Cardiac muscle cell (in vitro differentiated cells and primary cell): ENCODE measurements at places on chromosomes 4 and X.

DNA sequence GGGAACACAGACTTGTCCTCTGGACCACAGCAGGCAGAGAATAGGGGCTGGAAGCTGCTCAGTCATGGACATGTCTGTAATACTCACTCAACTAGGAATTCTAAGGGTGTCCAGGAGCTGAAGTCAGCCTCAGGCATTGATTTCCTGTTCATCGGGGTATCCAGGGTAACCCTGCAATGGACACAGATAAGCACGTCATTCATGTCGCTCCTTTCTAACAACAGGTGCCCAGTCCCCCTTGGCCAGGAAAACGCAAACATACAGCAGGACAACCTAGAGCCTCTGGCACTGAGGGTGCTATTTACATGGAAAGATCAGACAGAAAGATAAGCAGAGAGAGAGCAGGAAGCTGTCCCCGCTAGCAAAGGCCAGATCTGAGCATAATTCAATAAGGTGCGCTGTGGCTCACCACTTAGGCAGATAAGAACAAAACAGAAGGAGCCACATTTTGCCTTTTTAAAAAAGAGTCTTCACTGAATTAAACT is 21.3 kb downstream of the QDPR start:
- H3K27me3 ChIP-seq, result no peaks in the 10 kb centered on the region
- H3K4me3 ChIP-seq, result no peak overlapping the region
- H3K27ac ChIP-seq, result peak overlapping the region; percentile 43
- H3K4me1 ChIP-seq, result no peaks in the 10 kb centered on the region
- peaks cover 27% of the 10 kb centered on the region for H3K36me3 ChIP-seq

GRCh38 chrX:1455948-1456280 is 3.2 kb upstream of the ASMTL start:
- H3K36me3 ChIP-seq, result no peaks in the 10 kb centered on the region
- no peak overlapping the region for H3K27ac ChIP-seq
- no peaks in the 10 kb centered on the region for H3K4me1 ChIP-seq
- DNase-seq, result no peak
- H3K4me3 ChIP-seq, result no peak overlapping the region
- peaks cover 6% of the 10 kb centered on the region for H3K27me3 ChIP-seq

- H3K4me1 ChIP-seq, result no peaks in the 10 kb centered on the region
- H3K36me3 ChIP-seq, result no peaks in the 10 kb centered on the region
- no peaks in the 10 kb centered on the region for H3K27me3 ChIP-seq
Observed at GRCh38 chr4:107970063-107970798, 19.5 kb upstream of the HADH start.

DNA sequence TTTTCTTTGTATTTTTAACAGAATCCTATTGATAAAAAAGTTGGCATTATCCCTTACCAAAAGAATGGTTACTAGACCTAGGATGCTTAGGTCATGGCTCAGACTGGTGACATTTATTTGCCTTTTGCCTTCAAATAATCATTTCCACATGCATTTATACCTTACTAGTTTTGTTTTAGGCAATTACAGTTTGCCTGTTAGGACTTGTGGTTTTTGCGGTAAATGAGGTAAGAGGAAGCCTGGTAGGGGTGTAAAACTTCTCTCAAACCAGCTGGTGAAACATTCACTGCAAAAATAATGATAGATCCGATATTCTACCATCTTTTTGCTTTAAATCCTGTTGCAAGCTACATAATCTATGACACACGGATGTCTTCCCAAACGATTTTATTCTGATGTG is 12.1 kb downstream of the LAMP2 start:
- H3K27me3 ChIP-seq, result no peaks in the 10 kb centered on the region
- H3K27ac ChIP-seq, result no peak overlapping the region
- DNase-seq, result no peak
- H3K36me3 ChIP-seq, result no peaks in the 10 kb centered on the region
- no peak overlapping the region for H3K4me3 ChIP-seq
- peaks cover 1% of the 10 kb centered on the region for H3K4me1 ChIP-seq

DNA sequence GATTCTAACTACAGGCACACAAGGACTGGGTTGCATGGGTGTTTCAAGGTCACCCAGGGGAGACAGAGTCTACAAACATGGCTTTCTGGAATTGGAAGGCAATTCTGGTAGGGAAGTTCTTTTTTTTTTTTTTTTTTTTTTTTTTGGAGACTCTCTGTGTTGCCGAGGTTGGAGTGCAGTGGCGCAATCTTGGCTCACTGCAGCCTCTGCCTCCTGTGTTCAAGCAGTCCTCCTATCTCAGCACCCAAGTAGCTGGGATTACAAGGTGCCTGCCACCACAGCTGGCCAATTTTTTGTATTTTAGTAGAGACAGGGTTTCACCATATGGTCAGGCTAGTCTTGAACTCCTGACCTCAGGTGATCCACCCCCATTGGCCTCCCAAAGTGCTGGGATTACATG is 16.3 kb upstream of the FHDC1 start:
- no peaks in the 10 kb centered on the region for H3K36me3 ChIP-seq
- H3K27ac ChIP-seq, result no peak overlapping the region
- no peak for DNase-seq
- H3K27me3 ChIP-seq, result no peaks in the 10 kb centered on the region
- H3K4me1 ChIP-seq, result no peaks in the 10 kb centered on the region

DNA sequence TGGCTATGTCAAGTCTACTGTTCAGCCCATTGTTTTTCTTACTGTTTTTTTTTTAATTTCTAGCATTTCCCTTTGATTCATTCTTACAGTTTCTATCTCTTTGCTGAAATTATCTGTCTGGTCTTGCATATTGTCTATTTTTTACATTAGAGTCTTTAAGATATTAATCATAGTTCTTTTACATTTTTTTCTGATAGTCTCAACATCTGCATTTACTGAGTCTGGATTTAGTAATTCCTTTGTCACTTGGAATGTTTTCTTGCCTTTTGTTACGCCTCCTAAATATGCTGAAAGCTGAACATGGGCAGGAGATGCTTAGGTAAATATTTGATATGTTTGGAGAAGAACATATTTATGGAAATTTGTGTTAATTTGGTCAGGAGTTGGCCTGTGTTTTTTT is 10.4 kb downstream of the JADE3 start:
- no peaks in the 10 kb centered on the region for H3K27me3 ChIP-seq
- H3K27ac ChIP-seq, result no peak overlapping the region
- H3K4me1 ChIP-seq, result no peaks in the 10 kb centered on the region
- H3K4me3 ChIP-seq, result no peak overlapping the region
- H3K36me3 ChIP-seq, result no peaks in the 10 kb centered on the region

- peaks cover 35% of the 10 kb centered on the region for H3K4me1 ChIP-seq
- no peaks in the 10 kb centered on the region for H3K36me3 ChIP-seq
- H3K27me3 ChIP-seq, result no peaks in the 10 kb centered on the region
- H3K4me3 ChIP-seq, result peak overlapping the region; percentile 89
- H3K27ac ChIP-seq, result peak overlapping the region; percentile 100
Observed at GRCh38 chr4:102824398-102824797, 3.0 kb downstream of the UBE2D3 start.

GRCh38 chrX:18422325-18422724 is 3.1 kb upstream of the CDKL5 start:
- H3K27ac ChIP-seq, result no peak overlapping the region
- H3K4me1 ChIP-seq, result no peaks in the 10 kb centered on the region
- H3K4me3 ChIP-seq, result no peak overlapping the region
- DNase-seq, result no peak
- no peaks in the 10 kb centered on the region for H3K36me3 ChIP-seq

DNA sequence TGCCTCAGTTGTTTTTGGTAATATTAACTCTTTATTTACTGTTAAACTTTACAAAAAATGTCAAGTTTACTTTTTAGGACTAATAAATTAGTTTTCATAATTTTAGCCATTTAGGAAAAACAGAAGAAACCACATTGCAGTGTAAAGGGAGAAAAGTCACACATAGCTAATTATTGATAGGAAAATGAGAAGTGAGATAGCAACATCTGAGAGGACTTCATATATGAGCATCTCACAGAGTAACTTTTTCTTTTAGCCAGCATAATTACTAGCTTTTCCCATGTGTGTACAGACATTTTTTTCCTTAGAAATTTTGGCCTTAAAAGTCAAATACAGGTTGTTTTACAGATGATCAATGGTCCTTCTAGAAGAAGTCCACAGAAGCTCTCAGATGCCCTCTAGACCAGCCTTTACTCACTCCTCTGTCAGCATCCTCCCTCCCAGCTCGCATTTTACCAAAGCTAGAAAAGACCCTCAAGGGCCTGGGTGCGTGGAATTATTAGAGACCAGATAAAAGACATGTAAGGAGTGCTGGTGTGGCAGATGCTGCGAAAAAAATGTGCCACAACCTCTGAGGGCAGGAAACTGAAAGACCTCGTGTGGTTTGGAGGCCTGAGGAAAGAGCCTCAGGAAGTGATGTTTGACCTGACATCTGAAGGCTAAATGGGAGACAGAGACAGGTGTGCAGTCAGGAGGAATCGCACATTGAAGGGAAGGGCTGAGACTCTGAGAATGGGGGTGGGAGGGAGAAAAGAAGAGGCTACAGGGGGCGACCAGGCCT is 156.9 kb downstream of the CBR4 start:
- H3K4me3 ChIP-seq, result no peak overlapping the region
- H3K27ac ChIP-seq, result no peak overlapping the region
- DNase-seq, result no peak
- peaks cover 31% of the 10 kb centered on the region for H3K4me1 ChIP-seq
- no peaks in the 10 kb centered on the region for H3K27me3 ChIP-seq

- no peaks in the 10 kb centered on the region for H3K4me1 ChIP-seq
- no peaks in the 10 kb centered on the region for H3K36me3 ChIP-seq
- no peak overlapping the region for H3K27ac ChIP-seq
- DNase-seq, result peak; percentile 82
- H3K27me3 ChIP-seq, result no peaks in the 10 kb centered on the region
Observed at GRCh38 chrX:19440713-19441112, 74.6 kb downstream of the MAP3K15 start.

- H3K27me3 ChIP-seq, result no peaks in the 10 kb centered on the region
- no peak overlapping the region for H3K4me3 ChIP-seq
- H3K36me3 ChIP-seq, result no peaks in the 10 kb centered on the region
- DNase-seq, result no peak
Observed at GRCh38 chr4:14928035-14928434, 74.2 kb upstream of the CPEB2 start.

DNA sequence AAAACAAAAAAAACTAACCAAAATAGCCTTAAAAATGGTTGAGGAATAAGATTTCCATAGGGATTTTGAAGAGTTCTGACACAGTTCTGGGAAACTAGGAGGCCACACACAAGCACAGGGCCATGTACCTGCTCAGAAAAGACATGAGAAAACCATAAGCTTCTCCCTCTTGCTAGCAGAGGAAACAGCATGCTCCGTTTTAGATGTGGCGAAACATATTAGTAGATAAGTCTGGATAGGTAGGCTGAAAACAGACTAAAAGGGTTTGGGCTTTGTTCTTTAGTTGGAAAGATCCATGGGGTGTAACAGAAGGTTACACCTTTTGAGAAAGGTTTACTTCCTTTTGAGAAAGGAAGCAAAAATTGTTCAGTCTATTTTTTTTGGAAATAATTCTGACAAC is 10.9 kb downstream of the VSIG4 start:
- H3K4me3 ChIP-seq, result no peak overlapping the region
- H3K27me3 ChIP-seq, result no peaks in the 10 kb centered on the region
- DNase-seq, result no peak
- no peaks in the 10 kb centered on the region for H3K4me1 ChIP-seq

DNA sequence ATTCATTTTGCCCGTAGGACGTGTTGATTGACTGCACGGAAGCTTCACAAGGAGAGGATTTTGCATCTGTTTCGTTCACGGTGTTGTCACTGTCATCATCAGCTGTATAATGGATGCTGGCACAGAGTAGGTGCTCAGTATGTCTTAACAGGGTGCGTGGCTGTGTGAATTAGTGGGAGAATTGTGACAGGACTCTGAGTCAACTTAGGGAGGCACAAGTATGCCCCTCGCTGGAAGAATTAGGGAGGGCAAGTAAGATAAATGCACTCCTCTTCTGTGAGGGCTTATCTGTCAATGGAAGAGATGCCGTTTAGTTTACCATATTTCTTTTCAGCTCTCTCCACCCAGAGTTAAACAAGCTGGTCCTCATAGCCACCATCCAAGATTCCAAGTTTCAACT is 107.2 kb downstream of the TRIML1 start:
- no peak for DNase-seq
- H3K4me1 ChIP-seq, result no peaks in the 10 kb centered on the region
- H3K36me3 ChIP-seq, result no peaks in the 10 kb centered on the region
- no peak overlapping the region for H3K4me3 ChIP-seq
- no peaks in the 10 kb centered on the region for H3K27me3 ChIP-seq

- H3K4me3 ChIP-seq, result no peak overlapping the region
- H3K27ac ChIP-seq, result no peak overlapping the region
- DNase-seq, result no peak
- no peaks in the 10 kb centered on the region for H3K4me1 ChIP-seq
- no peaks in the 10 kb centered on the region for H3K27me3 ChIP-seq
- H3K36me3 ChIP-seq, result no peaks in the 10 kb centered on the region
Observed at GRCh38 chr4:123643691-123644090, 247.1 kb downstream of the SPRY1 start.

DNA sequence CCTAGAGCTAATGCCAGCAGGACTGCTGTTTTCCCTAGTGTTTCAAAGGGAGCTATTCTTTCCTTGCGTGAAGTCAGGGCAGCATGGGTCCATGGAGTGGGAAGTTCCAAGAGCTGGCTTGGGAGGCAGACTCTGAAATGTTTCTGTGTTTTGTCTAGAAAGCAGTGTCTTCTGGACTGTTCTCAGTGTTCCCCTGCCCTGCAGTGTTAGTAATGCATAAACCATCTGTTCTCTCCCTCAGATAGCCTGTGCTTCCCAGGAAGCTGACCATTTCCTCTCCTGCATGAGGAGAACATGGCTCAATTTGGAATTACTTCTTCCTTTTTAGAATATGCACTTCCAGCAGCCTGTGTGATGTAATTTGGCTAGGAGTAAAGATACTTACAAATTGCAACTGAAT is 116.7 kb upstream of the CXCL13 start:
- DNase-seq, result peak; percentile 67
- H3K36me3 ChIP-seq, result no peaks in the 10 kb centered on the region
- H3K27me3 ChIP-seq, result no peaks in the 10 kb centered on the region
- no peaks in the 10 kb centered on the region for H3K4me1 ChIP-seq

DNA sequence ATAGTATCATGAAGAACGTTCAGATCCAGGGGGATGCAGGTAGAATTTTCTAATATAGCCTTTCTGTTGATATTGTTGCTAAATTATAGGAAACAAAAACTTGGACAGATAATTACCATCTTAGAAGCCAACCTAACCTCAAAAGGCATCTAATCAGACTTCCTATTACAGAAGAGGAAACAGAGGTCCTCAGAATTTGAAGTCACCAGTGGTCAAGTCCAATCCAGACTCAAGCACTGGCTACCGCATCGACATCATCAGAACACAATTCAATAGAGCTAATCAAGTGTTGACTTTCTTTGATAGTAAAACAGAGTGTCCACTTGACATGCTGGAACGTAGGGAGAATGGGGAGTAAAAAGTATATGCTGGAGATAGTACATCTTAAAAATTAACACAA is 10.3 kb upstream of the ATP10D start:
- H3K4me1 ChIP-seq, result no peaks in the 10 kb centered on the region
- DNase-seq, result no peak
- no peak overlapping the region for H3K27ac ChIP-seq
- H3K36me3 ChIP-seq, result no peaks in the 10 kb centered on the region

GRCh38 chr4:22473268-22473667 is 42.6 kb downstream of the ADGRA3 start:
- H3K36me3 ChIP-seq, result peaks cover 3% of the 10 kb centered on the region
- H3K27ac ChIP-seq, result no peak overlapping the region
- H3K4me1 ChIP-seq, result peaks cover 16% of the 10 kb centered on the region
- H3K4me3 ChIP-seq, result no peak overlapping the region
